ENCODE measurements at places on chromosomes 7 and 10.

GRCh38 chr7:79334841-79335240 is 118.6 kb downstream of the MAGI2 start:
- DNase-seq, result no peak

GRCh38 chr10:124724279-124725027 is 19.7 kb downstream of the FAM53B start:
- DNase-seq, result no peak

- no peak for DNase-seq
Observed at GRCh38 chr7:50372923-50373322, 68.4 kb downstream of the IKZF1 start.

GRCh38 chr7:37920849-37921805 is 687 bp downstream of the EPDR1 start:
- no peak for DNase-seq

DNA sequence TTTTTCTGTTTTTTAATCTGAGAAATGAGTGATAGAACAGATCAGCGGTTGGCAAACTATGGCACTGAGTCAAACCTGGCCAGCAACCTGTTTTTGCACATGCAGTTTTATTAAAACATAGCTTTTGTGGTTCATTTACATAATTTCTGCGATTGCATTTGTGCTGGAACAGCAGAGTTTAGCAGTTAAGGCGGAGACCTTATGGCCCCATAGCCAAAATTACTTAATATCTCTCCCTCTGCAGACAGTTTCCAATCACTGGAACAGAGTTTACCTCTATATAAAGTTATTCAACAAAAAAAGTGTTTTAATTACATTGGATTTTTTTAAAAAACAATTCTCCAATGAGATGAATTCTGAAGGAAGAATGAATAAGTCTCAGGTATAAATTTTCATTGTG is 212.1 kb downstream of the DGKB start:
- DNase-seq, result no peak

- no peak for DNase-seq
Observed at GRCh38 chr10:5509236-5509635, 9.9 kb upstream of the CALML5 start.

GRCh38 chr7:101792051-101792681 is 25.3 kb upstream of the CUX1 start:
- peak; percentile 88 for DNase-seq

GRCh38 chr7:128092221-128092620 is 61.0 kb upstream of the LRRC4 start:
- DNase-seq, result no peak

DNA sequence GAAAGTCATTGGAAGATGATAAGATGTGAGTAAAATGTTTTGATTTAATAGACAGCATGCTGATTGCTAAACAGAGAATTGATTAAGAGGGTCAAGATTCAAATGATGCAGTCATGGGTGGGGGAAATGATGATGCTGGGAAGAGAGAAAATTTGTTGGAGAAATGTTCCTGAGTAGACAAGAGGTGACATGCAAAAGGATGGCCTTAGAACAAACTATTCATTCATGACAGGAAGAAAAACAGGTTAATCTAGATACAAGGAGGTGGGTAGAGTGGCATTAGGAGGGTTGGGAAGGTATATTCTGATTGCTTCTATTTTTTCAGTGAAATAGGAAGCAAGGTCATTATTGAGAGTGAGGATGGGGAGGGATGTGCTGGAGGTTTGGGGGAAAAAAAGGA is 146.7 kb downstream of the SEM1 start:
- no peak for DNase-seq

DNA sequence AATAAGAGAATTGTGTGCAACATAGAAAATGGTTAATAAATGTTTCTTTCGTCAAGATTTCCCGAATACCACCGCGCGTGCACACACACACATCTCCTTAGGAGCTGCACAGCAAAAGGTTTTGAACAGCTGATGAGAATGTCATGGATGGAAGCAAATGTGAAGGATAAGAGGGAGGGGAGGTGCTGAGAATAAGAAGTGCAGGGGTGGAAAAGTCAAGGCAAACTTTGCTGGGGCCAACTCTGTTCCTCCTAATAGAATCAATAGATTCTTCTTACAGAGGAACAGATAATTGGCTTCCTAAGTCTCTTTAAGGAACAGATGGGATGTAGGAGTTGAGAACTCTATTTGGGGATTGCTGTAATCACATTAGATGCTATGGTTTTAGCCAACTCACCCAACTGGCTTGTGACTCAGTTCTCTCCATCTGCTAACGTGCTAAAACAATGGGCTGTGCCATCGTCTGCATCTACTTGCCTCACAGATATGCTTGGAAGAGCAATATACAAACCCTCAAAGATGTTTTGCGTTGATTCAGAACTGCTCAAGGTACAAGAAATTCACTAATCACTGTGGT is 408.2 kb upstream of the CELF2 start:
- DNase-seq, result no peak

DNA sequence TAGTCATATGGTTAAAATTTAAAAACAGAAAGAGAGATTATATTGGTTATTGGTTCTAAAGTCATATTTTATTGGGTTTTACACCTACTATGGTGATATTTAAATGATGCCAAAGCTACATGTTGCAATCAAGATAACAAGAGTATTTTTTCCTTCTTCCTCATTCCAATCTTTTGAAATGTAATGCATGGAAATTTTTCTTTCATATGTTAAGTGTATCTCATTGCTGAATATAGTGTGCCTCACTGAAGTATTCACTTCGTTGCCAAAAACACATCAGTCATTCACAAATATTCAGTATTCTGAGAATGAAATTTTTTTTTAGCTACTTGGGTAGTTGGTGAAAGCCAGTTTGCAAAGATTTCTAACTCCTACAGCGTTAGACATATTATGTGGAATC is 19.5 kb downstream of the HDAC9 start:
- DNase-seq, result no peak

- DNase-seq, result no peak
Observed at GRCh38 chr7:699476-700170, 26.9 kb upstream of the DNAAF5 start.

- DNase-seq, result no peak
Observed at GRCh38 chr7:71752171-71752935, 620.4 kb downstream of the GALNT17 start.

DNA sequence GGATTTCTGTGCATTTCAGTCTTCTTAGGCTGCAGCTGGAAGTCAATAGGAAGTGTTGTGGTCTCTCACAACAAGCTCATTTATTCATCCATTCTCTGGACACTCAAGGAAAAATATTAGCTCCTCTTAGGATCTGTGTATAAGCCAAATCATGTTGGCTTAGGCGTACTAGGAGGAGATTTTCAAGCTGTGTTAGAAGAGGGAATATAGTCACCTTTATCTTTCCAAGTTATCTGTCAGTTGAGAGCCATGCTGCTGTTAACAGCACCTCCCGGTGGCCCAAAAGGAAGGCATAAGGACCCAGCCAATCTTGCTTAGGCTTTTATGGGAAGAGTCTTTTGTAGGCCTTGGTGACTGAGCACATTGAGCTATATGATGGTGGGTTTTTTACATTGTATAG is 220.0 kb downstream of the LRMDA start:
- no peak for DNase-seq

- DNase-seq, result no peak
Observed at GRCh38 chr10:125162120-125162931, 2.0 kb upstream of the CTBP2 start.

DNA sequence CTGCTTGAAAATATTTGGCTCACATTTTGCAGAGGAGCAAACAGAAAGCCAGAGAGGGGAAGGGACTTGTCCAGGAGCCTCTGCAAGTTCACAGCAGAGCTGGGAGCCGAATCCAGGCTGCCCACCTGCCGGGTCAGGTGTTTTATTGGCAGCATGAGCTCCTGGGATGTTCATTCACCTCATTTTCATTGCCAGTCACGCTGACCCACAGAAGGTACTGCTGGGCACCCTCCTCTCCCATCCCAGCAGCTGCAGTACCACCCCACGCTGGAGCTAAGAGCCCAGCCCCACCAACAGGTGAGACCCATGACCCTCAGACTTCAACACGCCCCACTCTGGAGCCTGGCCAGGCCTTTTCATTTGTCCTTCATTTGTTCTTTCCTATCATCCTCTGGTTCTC is 102.7 kb downstream of the GRID1 start:
- DNase-seq, result no peak

GRCh38 chr10:51063659-51064535 is 10.4 kb upstream of the PRKG1 start:
- no peak for DNase-seq

DNA sequence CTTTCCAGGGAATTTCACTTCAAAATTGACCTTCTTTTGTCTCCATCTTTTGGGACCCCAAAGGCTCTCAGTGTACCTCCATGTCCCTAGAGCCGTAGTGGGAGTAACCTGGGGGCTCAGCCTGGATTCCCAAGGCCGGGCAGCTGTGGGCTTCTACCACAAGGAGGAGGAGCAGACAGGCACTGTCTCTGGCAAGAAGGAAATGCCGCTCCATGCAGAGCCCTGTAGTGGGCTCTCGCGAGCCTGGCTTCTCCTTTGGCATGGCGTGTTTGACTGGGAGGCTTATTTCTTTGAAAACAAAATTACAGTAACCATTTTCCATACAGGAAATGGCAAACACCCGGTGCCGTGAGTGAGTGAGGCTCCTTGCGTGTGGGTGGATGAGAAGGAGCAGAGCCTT is 76.8 kb upstream of the FAM180A start:
- DNase-seq, result no peak

DNA sequence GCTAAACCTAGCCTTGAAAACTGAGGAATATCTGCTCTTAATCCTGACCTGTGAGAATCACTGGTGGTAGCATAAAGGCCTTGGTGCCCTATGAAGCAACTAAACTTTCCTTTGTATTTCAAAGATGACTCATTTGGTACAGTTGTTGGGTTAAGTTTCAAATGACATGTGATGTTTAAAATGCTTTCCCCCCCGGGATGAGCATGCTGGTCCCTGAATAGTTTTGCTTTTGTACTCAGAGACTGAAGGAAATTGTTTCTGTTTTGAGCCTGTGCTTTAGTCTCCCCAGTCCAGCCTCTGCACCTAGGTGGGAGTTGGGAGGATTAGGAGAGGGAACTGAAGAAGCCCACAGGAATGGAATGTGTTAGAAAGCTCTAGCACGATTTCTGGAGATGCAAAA is 258.9 kb upstream of the NPY start:
- no peak for DNase-seq

Data from epithelial cell of prostate (primary cell).